Cerebellar nuclear complex (tissue), 1 donor: ENCODE measurements at places on chromosomes 13 and 19.

DNA sequence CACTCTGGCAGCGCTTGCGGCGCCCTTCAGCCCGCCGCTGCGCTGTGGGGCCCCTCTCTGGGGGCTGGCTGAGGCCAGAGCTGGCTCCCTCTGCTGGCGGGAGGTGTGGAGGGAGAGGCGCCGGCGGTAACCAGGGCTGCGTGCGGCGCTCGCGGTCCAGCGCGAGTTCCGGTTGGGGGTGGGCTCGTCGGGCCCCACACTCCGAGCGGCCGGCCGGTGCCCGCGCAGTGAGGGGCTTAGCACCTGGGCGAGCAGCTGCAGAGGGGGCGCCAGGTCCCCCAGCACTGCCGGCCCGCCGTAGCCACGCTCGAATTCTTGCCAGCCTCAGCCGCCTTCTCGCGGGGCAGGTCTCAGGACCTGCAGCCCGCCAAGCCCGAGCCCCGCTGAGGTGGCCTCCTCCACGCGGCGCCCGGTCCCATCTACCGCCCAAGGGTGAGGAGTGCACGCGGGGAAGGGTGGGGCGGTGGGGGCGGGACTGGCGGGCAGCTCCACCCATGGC, 879.0 kb upstream of the SLITRK5 start:
- DNase-seq, result no peak

DNA sequence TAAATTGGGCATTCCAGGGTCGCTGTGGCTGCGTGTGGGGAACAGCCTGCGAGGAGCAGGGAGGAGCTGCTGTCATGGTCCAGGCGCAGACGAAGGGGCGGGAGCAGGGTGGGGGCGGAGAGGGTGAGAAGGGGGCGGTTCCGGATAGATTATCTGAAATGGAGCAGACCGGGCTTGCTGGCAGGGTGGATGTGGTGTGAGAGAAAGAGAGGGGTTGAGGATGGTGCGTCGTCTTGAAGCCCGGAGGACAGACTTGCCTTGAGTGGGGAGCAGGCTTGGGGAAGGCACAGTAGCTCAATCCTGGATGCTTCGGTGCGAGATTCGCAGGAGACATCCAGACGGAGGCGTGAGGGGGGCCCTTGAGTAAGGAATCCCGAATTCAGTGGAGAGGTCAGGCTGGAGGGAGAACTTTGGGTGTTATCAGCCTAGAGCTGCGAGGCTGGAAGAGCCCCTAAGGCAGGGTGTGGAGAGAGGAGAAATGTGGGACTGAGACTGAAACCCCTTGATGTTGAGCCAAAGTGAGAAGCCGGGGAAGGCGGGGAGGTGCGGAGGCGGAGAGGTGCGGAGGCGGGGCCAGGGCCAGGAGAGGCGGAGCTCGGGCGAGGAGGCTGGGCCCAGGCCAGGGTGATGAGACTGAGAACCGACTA, 40.6 kb downstream of the DPF1 start:
- no peak for DNase-seq

- no peak for DNase-seq
Measured at GRCh38 chr13:21164631-21165030, 11.7 kb downstream of the SKA3 start.

GRCh38 chr19:49436381-49437017, 4.8 kb downstream of the SLC17A7 start:
- no peak for DNase-seq

DNA sequence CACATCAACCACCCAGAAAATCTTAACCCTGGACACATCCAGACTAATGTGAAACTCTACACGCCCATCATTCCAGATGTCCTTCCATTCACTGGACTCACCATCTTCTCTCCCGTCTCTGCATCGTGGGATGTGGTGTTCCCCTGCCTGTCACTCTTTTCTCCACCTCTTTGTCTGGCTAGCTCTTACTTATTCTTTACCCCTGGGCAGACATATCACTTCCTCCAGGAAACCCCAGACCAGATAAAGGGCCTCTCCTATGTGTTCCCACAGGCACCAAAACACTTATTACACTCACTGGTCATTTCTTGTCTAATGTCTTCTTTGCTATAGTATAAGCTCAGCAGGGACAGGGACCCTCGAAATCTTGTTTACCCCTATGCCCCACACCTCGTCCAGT, 109.3 kb upstream of the IPO5 start:
- DNase-seq, result no peak

DNA sequence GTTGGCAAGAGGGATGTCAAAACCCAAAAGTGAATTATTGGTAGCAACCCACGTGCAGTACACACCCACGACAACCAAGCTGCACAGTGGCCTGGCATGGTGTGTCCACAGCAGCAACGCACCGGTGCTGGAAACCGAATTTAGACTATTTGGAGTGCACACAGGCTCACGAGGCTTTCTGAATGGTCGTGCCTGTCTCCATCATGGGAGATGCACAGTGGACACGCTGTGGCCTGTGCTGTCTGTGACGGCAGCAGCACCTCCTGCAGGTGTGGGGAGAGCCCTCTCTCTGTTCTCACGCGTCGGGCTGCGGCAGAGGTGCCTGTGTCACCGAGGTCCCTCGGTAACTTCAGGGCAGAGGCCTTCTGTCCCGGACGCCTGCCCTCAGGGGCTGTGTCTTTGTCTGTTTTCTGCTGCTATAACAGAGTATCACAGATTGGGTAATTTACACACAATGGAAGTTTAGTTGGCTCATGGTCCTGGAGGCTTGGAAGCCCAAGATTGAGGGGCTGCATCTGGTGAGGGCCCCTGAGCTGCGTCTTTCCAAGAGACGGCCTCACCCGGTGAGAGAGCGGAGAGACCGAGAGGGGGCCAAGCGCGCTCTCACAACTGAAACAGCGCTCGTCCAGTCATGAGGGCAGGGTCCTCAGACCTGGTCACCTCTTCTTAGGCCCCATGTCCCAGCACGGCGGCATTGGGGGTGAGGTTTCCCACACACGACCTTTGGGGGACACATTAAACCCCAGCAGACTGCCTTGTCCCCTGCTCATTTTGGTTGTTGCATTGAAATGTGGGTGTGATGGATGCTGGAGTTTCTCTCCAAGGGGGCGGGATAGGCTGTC, 9.1 kb upstream of the MCF2L start:
- DNase-seq, result no peak

- DNase-seq, result no peak
Measured at GRCh38 chr13:74868049-74868448, 613.9 kb downstream of the TBC1D4 start.

GRCh38 chr13:105207572-105208293, 1327.7 kb downstream of the EFNB2 start:
- no peak for DNase-seq

DNA sequence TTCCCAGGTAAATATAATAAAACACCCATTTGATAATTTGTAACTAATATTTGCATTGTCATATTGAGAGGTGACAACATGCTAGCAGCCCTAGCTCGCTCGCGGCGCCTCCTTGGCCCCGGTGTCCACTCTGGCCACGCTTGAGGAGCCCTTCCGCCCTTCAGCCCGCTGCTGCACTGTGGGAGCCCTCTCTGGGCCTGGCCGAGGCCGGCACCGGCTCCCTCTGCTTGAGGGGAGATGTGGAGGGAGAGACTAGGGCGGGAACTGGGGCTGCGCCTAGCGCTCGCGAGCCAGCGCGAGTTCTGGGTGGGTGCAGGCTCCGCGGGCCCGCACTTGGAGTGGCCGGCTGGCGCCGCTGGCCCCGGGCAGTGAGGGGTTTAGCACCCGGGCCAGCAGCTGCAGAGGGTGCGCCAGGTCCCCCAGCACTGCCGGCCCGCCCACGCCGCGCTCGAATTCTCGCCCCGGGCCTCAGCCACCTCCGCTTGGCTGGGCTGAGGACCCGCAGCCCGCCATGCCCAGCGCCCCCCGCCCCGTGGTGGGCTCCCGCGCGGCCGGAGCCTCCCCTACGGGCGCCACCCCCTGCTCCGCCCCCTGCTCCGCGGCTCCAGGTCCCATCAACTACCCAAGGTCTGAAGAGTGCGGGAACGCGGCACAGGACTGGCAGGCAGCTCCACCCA, 594.4 kb downstream of the SLITRK6 start:
- DNase-seq, result no peak

DNA sequence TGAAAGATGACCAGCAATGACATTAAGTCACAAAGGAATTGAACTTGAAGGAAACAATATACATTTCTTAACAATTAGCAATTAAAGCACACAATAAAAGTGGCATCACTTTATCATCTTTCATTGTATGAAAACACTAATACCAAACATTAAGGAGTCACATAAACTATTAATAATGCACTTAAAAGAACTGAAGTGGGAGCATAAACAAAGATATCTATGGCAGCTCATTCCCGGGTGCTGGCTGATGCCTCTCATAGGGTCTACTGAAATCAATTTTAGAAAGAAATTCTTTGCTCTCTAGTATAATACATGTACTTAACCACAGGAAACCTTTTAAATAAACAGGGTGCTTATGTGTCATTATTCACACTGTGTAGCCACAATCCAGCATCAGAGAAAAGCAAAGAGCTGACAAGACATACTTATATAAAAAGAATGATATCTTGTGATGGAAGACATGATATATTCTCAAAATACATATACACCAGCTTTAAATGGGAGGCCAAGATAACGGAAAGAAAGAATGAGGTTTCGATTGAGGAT, 1207.8 kb downstream of the EFNB2 start:
- no peak for DNase-seq

- no peak for DNase-seq
Measured at GRCh38 chr13:73307481-73307880, 248.7 kb downstream of the KLF5 start.
